ENCODE measurements at places on chromosomes 11 and 22.

- no peak for DNase-seq
These were observed 34.5 kb upstream of the RAPSN start for GRCh38 chr11:47483457-47483856.

GRCh38 chr11:27216270-27217149 is 146.5 kb downstream of the CCDC34 start:
- no peak for DNase-seq

DNA sequence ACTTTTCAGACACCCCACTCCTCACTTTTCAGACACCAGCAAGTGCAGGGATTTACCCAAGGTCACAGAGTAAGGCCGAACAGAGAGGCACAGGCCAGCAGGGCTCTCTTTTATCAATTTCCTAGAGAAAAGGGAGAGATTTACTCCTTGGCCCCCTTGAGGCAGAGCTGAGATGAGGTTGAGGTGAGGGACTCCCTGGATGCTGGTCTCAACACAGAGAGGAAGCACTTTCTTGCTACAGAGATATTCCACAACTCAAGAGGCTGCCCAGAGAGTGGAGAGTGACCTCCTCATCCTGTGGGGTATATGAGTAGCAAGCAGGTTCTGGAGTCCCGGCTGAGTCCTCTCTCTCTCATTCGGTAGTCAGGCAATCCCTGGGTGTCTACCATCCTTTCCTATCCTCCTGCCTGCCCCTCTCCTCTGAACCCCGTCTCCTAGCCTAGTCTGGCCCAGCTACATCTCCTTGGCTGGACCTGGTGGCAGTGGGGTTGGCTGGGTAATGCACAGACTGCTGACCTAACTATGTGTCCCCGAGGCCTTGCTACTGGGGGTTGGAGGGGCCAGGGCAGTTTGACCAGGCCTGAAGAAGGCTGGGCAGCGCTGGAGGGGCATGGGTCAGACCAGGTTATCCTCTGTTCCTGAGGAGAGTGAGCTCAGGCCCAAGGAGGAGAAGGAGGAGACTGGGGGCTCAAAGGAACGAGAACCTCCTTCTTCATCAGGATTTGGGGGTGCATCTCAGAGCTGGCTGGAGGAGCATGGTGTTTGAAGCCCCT is 1.8 kb upstream of the ARHGEF17 start:
- no peak for DNase-seq

DNA sequence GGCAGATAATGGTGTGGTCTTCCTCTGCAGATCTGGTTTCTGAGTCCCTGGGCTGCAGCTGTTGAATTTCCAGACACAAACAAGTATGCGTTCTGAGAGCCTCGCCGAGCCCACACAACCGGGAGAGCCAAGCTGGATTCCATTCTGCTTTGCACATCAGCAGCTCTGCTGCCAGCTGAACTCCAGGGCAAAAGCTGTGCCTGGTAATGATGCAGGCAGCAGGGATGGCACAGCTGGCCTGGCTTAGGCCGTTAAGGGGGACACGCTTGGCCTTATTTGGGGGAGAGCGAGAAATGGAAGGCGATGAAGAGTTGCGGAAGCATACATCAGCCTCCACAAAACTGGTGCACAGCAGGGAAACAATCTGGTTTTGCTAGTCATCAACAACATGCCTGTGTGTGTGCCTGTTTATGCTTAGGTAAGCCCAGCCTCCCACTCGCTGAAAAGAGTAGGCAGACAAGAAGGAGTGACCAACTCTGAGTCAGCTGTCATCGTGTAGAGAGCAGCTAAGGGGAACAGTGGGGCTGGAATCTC is 25.1 kb downstream of the ADAMTS8 start:
- no peak for DNase-seq

DNA sequence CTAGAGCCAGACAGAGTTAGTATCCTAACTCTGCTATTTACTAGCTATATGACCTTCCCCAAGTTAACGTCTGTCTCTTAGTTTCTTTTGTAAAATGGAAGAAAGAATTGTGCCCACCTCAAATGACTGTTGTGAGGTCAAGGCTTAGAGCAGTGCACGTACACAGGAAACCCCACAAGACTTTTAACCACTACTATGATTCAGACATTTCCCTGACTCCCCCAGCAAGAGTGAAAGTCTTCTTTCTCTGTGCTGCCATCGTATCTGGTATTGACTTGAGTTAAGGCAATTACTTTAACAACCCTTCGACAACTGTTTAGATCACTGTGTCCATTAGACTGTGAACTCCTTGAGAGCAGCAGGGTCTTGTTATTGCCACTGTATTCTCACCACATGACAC is 2.6 kb upstream of the OR52W1 start:
- DNase-seq, result no peak

DNA sequence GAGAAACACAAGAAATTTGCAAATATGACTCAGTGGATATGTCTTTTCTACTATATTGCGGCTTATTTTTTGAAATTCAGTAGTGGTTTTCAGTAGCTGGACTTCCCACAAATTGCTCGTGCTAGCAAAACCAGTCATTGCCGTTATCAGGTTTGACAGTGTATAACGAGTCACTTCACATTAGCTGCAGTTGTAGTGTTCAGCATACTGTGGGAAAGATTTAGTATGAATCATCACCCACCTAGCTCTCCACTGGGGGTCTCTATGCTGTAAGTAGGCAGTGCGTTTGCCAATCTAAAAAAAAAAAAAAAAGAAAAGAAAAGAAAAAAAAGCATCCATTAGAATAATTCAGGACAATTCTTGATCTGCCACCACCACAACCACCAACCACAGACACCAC is 1318.9 kb downstream of the LRRC4C start:
- no peak for DNase-seq

DNA sequence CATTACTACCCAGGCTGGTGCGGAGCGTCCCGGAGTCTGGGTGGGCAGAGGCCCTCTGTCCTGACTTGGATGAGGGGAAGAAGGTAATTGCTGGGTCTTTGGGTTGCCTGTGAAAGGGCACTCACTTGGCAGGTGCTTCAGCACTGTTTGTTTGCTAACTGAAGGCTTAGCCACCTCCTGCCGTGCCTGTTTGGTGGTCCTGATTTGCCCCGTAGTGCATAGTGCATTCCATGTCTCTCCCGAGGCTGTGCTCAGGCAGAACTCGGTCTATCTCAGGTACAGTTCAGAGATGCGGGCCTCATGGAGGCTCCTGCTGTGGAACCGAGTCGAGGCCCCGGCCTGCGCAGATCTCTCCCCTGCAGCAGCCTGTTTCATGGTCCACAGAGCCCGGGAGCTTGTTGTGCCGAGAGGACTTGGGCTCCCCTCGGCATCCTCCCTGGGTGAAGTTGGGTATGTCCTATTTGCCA is 146.2 kb downstream of the TBC1D22A start:
- no peak for DNase-seq

DNA sequence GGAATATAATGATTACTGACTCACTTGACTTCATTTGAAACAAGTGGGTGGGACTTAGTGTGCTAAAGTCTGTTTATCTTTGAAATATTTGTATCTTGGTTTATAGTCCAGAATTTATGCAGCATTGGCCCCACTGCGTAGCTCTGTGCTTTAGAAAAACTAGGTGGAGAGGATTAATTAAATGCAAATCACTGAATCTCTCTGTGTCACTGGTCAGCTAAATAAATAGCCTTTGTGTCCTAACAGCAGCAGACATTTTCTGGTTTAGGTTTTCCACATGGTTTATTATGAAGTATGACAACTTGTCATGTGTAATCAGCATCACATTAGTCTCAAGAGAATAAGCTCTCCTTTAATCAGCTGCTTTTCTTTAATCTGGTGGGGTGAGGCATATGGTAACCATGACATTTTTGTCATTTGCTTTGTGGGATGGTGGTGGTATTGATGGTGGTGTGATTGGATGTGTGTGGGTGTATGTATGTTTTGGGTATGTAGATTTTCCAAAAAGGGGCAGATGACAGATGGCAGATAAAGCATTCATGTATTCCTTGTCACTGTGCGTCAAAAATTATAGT is 33.9 kb downstream of the BCL2L13 start:
- peak; percentile 12 for DNase-seq

- no peak for DNase-seq
These were observed 52.4 kb downstream of the MCM5 start for GRCh38 chr22:35452351-35452781.

DNA sequence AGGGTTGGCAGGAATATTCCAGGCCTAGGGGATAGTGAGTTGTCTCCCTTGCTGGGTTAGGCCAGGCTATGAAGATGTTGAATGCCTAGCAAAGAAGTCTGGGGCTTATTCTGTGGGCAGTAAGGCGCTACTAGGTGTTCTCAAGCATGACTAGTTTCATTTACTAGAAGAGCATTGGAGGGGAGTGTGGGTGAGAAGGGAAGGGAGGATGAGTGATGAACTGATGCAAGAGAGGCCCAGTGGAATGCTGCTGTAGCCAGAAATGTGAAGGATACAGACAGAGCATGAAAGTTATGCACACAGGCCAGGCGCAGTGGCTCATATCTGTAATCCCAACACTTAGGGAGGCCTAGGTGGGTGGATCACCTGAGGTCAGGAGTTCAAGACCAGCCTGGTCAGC is 33.5 kb downstream of the POU2F3 start:
- DNase-seq, result no peak

All from activated naive CD4-positive, alpha-beta T cell treated with Interleukin-2 at 50 U/mL for 16 hours (primary cell).